Activated gamma-delta T cell treated with anti-CD3 and anti-CD28 coated beads, Interleukin-2, amount 50 U/mL, for 16 hours (primary cell): ENCODE measurements at places on chromosomes 5 and 9.

DNA sequence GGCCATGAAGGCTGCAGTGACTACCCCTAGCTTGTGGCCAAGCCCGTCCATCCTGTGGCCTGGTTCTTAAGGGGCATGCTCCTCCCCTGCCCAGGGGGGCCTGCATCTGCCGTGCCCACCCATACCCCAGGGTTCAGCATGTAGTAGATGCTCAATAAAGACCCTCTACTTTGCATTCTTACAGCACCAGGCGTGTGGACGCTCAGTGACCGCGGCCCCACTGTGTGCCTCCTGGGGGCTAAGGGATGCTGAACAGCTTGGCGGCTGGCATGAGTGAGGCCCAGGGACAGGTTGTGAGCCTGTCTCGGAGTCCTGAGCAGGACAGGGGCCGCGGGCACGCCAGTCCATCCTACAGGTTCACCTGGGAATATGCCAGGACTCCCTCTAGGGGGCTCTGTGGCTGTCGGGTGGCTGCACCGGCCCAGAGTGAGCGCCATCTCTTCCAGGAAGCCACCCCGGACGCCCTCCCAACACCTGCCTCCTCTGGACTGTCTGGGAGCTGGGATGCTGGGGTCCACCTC lies 9.1 kb downstream of the NOTCH1 start:
- DNase-seq: no peak

- no peak for DNase-seq
Observed at GRCh38 chr5:176714067-176714466, 66.8 kb downstream of the TSPAN17 start.

DNA sequence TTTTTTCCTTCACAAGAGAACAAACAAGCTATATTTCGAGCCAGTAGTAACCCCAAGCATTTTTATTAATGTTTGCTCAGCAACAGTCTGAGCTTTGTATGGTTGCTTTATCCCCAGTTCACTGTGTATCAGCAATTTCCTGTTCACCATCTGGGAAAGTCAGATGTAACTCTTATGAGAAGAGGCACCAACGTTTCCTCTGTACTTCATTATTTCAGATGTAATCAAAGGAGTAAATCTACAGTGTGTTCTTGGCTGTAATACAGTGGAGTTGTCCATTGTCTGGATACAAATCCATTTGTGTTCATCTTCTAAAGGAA lies 340.2 kb downstream of the ARRDC3 start:
- DNase-seq: no peak

DNA sequence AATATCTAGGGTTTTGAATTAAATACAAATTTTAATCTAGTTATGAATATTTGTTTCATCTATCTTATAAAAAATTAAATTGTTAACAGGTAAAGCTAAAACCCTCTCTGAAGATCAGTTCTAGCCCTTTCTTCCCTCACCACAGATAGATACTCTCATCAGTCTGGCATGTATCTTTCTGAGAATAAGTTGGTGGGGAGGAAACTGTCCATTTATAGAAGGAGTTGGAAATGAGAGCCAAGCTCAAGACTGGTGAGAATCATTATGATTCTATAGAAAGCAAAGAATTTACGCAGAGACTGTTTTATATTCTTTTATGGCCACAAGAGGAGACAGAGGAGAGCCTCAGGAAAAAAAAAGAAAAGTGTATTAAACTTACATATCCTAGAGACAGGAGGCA lies 59.0 kb downstream of the STARD4 start:
- no peak for DNase-seq

DNA sequence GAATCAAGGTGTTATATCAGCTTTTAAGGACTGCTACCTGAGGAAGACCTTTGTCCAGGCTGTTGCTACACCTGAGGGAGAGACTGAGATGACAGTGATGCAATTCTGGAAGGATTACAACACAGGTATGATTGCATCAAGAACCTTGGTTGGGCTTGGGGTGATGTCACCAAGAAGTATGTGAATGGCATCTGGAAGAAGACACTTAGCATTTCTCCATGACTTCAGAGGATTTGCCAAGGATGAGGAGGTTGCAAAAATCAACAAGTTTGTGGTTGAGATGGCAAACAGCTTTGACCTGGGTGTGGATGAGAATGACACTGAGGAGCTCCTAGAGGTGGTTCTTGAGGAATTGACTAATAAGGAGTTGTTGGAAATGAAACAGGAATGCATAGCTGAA lies 67.9 kb upstream of the PANK3 start:
- DNase-seq: no peak

GRCh38 chr5:138884094-138884493 lies 9.0 kb upstream of the LRRTM2 start:
- DNase-seq: no peak

DNA sequence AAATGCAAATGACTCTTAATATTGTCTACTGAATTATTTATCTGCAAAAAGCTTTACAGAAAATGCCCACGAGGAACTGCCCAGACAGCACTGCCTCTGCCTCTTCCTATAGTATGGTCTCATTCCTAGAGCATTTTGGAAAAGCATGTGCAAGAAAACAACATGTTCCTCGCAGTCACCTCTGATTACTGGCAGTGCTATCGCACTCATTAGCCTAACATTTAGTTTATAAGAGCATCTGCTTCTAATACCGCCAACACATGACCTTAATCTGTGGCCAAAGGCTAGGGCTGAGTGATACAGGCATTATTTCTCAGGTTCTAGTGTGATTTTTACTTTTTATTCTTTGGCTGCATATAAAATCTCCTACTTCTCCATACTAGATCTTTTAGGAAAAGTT lies 259.2 kb downstream of the FBXL17 start:
- no peak for DNase-seq

DNA sequence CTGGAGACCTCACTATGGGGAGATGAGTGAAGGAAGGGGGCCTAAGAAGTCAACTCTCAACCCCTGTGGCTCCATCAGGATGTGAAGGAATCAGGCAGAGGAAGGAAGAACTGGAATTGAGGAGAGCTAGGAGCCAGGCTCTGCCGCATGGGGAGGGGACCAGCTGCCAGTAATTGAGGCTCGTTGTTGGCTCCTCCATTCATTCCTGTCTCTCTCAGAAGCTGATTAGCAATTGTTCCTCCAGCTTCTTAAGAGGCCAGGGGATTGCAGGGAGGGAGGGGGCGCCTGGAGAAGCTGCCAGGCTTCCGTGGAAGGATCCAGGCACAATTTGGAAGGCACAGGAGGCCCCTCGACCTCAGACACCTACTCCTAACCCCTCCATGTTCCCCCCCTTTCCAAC lies 20.5 kb upstream of the TTLL11 start:
- DNase-seq: no peak

DNA sequence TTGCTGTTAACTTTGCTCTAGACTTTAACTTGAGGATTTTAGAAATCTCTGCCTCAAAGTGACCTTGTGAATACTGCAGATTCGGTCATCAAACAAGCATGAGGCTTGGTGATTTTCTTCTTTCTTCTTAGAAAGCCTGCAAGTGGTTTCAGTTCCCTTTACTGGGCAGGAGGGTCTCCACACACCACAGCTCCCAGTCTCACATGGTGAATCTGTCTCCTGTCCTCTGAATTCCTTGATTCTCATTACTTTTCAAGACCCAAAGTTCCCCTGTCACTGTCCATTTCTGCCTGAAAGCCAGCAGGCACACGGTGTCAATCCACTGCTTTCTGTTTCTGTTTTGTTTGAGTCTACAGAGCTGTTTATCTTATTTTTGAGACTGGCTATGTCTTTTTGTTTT lies 14.1 kb downstream of the HSPB3 start:
- DNase-seq: no peak

DNA sequence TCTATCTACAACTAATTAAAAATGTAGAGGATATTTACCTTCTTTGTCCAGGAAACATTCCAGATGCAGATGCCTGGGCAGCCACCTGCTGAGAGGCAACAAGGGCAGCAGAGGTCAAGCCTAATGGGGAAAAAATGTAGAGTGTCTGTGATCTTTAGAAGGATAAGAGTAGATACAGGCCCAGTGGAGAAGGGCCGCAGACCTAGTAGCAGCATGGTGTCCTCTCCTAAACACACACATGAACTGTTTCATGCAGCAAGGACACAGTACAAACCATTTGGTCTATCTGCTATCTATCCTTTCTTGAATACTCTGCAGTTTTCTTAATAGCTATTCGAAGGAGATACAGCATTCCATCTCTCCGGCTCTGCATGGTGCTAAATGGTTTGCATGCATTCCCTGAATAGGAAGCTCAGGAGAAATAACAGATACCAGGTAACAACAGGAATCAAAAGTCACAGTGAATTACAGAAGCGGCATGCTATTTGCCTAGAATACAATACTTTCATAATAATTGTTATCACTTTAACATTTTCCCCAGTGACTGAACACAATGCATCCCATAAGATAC lies 107.3 kb downstream of the ZNF608 start:
- DNase-seq: no peak
